Urinary bladder (tissue), 4 donors: ENCODE measurements at places on chromosomes 4 and X.

GRCh38 chrX:87661761-87662160 is 144.2 kb downstream of the KLHL4 start:
- DNase-seq = no peak

DNA sequence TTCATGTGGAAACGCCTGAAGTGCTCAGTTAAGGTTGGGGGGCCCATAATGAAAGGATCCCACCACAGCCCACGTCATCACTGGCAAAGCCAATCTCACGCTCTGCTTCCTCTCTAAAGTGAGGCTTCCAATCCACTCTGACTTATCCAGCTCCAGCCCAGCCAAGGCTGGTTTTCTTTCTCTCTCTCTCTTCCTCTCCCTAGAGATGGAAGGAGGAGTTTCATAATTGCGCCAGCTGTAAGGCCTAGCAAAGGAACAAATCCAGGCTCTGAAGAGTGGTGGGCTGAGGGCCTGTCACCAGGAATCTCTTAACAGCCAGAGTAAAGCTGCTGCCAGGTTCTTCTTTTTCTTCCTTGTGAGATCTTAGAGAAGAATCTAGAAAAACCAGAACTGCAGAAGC is 20.7 kb upstream of the BCLAF3 start:
- DNase-seq = no peak

GRCh38 chr4:71290074-71290473 is 48.7 kb upstream of the SLC4A4 start:
- DNase-seq = no peak

DNA sequence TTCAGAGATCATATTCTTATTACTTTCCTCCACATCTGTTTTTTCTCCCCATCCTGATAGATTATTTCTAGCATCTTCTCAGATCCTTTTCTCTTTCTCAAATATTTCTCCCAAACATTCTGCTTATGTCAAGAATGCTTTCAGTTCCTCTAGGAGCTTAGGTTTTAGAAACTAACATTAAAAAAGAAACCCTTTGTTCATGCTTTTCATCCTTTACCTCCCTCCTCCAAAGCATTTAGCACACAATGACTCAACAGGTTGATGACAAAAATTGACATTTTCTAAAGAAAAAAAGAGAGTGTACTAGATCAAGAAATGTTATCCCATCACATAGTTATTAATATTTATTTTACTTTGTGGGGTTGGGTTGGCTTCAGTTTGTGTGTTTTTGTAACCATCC is 16.5 kb upstream of the ALB start:
- no peak for DNase-seq

DNA sequence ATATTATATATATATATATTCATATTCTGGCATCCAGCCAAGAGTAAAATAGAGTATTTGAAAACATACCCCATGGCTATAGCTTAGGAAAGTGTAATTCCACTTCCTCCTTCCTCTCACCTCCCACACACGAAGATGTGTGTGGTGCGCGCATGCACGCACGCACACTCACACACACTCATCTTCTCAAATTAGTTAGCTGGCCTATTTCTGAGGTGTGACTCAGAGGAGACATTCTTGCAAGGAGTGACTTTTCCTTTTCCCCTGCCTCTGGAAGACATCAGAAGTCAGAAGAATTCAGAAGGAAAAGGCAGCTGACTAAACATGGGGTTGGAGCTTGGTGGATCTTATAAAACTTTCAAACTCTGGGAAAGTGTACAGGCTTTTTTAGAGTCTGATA is 8.8 kb downstream of the ENPEP start:
- DNase-seq = no peak

- DNase-seq = no peak
These were observed 173.9 kb upstream of the FTHL17 start for GRCh38 chrX:31245714-31246113.

GRCh38 chr4:74583757-74584156 is 138.8 kb downstream of the AREG start:
- no peak for DNase-seq

- no peak for DNase-seq
These were observed 172.7 kb downstream of the NHS start for GRCh38 chrX:17547658-17548057.

GRCh38 chr4:142379277-142380051 is 466.6 kb downstream of the INPP4B start:
- DNase-seq = no peak

DNA sequence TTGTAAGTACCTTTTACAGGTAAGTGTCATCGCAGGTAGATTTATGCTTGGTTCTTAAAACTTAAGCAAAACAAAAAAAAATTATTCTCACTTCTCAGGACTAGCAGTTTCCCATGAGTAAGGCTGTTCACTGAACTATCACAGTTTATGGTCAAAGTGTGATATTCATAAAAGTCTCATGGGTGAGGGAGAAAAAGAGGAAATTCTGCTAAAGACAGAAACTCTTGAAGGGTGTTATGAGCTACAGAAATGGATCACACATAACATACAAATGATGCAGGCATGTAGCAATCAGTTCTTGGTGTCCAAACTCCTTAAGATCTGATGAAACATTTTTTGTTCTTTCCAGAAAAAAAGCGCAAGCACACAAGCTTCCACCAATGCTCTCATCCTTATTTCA is 8.5 kb downstream of the RAB9A start:
- DNase-seq = no peak

- no peak for DNase-seq
These were observed 196.3 kb upstream of the MAB21L2 start for GRCh38 chr4:150385606-150386005.

DNA sequence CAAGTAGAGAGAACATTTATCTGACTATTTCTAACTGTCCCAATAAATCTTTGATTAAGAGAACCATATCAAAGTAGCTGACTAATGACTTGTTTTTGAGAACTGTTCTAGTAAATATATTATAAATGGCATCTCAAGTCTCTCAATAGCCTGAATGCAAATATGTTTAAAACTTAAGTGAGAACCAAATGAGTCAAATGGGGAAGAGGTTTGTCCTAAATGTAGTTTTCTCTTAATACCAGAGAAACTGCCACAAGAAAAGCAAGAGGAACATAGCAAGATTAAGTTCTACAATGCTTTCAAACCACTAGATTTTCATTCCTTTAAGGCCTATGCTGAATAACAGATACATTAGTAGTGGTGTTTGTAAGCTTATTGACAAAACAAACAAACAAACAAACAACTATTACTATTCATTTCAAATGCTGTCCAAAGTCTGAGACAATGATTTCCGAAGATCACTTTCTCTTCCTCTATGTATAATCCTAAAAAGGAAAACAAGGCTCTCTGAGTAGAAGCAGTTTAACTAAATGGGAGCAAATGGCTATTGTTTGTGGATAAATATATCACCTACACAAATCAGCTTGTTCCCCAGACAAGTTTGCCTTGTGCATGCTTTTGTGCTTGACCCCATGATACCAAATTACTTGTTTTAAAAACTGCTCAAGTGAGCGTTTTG is 408.4 kb upstream of the EMCN start:
- no peak for DNase-seq

DNA sequence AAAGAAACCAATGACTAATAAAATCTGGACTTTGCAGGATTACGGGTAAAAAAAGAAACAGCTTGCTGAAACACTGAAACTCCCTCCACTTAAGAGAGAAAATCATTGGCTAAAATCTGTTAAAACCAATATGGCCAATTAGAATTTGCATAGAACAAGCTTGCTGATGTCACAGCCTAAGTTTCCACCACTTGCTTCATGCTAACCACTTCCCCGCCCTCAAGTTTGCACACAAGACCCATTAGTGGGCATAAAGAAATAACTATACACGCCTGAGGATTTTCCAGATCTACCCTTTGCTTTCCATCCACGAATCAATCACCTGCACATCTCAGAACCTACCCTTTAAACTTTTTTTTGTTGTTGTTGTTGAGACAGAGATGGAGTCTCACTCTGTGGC is 42.7 kb upstream of the PHEX start:
- DNase-seq = no peak

DNA sequence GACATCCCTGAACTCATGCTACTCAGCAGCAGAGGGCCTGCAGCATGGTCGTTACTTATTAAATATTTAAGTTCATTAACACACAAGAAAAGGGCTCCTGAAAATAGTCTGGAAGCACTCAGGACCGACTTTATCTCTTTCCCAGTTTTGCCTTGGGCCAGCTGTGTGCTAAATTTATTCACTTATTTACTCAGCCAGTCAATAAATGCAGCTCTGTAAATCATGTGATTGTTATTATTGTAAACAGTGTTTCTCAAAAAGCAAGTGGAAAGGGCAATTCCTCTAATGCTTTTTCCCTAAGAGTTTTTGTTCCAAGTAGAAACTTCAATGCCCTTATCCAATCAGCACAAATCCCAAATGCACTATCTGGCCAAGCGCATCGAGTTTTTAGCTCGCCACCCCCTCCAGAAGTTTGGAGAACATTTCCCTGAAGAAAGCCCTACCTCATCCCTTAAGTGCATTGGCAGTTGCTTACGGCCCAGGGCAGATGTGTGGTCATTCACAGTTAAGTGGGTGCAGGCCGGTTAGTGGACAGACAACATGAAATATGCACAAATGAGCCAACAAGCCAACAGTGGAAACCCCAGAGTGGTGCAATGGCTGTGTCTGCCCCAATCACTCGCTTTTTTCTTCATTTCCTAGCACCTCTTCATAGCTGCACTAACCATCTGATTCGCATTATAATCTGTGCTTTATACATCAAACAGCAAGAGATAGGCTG is 125.8 kb downstream of the SMIM20 start:
- DNase-seq = no peak

DNA sequence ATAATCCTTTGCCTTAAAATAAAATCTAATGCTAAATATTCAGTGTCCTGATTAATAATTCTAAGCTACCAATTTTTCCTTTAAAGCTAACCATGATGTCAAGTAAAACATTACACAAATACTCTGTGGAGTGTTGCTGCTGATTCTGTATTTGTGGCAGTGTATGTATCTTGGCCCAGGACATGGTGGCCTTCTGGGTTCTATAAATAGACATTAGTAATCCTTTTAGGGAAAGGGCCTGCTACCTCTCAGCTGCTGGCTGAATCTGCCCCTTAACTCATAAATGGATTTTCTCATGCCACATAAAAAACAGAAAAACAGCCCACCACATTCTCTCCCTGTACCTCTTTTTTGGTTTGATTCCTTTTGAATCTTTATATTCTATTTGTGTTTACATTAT is 1.2 kb upstream of the XK start:
- no peak for DNase-seq

DNA sequence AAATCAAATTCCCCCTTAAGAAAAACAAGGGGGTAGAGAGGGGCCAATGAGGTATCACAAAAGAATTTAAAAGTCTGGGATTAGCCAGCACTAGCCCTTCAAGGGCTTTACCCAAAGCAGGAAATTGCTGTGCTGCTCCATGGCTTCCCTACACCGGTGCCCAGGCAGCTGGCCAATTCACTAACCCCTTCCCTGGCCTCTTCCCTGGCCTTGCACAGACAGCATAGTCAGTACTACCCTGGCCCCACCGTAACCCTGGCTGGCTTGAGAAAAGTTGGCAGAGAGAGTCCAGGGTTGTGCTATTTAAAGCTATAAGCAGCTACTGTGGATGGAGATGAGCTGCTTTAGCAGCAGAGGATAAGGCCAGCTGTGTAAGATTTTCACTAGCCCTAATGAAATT is 43.1 kb downstream of the ADAMTS3 start:
- no peak for DNase-seq

DNA sequence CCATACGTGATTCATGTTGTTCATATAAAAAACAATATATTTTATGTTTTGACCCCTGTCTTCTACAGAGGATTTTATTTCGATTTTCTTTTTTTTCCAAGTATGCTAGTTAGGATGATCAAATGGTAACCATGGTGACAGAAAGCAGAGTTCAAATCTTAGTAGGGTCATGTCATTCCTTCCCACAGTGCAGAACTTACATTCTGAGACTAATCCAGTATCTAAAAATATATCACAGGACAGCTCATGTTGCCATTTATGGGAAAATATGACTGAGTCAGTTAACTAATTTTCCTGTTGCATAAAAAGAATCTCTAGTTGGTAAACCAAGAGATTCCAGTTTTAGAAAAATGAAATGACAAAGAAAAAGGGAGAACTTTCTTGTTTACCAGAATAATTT is 209.5 kb downstream of the PARM1 start:
- no peak for DNase-seq

DNA sequence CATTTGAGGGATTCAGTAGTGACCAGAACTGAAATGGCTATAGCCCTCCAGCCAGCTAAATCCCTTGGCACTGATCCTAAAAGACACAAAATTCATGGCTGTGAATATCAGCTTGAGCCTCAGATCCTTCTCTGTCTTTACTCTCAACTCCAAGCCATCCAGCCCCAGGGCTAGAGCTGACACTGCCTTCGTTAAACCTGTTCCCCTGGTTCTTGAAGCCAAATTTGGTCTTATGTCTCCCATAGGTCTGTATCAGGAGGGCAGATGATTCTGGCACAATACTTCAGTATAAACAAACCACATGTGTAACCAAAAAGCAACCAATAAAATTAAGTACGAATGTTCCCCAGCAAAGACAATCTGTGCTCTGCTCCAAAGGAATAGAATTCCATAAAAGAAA is 78.0 kb downstream of the ANOS1 start:
- no peak for DNase-seq

DNA sequence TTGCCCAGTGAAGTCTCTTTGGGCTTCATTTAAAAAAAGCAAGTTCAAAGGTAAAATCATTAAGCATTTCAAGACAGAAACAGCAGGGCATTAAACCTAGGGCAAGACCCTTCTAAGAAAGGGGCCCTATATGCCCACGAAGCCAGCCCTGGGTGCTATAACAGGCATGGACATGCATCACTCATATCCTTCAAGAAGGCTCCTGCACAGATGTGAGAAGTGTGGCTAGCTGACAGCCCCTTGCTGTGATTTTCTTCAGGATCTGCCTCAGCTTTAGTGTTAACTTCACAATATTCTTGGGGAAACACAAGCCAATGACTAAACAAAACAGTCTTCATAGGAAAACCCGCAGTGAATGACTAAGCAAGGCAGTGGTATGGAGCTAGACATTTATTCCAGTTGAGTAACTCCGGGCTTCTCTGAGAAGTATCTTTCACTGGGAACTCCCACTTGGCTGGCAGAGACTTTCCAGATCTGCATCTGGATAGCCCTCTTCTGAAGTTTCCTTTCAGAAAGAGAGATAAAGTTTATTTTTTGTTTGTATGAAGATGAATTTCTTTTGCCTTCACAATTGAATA is 11.9 kb upstream of the MAOA start:
- DNase-seq = no peak

GRCh38 chrX:30156880-30157560 is 58.3 kb upstream of the MAGEB2 start:
- DNase-seq = no peak

DNA sequence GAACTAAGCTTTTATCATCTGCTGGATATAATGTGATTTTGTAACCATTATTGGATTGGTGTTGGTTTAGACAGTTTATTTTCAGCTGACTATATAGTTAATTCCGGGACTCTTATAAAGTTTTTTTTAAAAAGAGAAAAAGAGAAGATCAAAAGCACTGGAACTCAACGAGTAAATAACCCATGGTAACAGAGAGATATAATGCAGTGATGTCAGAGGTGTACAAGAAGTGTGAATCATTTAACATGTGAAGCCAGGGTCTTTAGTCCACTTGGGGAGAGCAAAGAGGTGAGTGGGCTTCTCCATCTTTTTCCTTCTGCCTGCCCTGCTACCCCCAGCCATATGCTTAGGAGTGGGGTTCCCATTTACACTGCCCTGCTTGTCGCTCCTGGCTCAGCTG is 3.2 kb downstream of the TMEM165 start:
- DNase-seq = no peak
